ENCODE measurements at places on chromosomes 7 and 10.

- no peak for DNase-seq
Observed at GRCh38 chr7:155950898-155951553, 138.8 kb upstream of the SHH start.

GRCh38 chr7:17489961-17490360 lies 191.5 kb downstream of the AHR start:
- DNase-seq = no peak

GRCh38 chr10:126637501-126637900 lies 33.0 kb downstream of the C10orf90 start:
- no peak for DNase-seq

DNA sequence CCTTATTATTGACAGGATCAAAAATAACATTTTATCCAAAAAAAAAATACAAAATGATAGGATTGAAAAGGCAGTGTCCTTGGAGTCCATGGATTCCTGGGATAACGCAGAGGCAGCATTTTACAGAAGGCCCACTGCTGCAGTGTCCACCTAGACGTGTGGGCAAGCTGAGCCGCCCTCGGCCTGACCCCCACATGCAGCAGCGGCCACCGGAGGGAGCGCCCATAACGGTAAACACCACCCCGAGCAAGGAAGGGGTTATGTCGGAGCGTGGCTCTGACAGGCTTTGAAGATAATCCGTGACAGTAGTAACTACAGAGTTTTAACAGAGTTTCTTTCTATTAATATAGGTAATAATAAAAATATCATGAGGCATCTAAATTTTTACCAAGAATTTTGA lies 45.3 kb upstream of the PITRM1 start:
- DNase-seq = no peak

- no peak for DNase-seq
Observed at GRCh38 chr7:27245798-27246691, 3.4 kb downstream of the EVX1 start.

DNA sequence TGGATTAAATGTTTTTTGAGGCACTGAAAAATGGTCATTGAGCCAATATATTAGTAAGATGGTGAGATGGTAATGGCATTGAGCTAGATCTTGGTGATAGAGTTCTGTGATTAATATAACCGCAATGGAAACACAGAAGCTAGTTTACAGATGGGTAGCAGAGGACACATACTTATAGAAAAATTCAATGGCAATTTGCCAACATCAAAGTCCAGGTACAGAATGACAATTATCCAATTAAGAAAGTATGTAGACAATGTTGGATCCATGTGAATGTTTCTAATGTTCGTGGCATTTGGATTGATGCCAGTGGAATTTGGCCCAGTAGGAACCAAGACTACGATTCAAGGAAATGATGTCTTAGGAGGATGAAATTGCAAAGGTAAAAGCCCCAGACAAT lies 187.8 kb downstream of the GNAT3 start:
- no peak for DNase-seq

DNA sequence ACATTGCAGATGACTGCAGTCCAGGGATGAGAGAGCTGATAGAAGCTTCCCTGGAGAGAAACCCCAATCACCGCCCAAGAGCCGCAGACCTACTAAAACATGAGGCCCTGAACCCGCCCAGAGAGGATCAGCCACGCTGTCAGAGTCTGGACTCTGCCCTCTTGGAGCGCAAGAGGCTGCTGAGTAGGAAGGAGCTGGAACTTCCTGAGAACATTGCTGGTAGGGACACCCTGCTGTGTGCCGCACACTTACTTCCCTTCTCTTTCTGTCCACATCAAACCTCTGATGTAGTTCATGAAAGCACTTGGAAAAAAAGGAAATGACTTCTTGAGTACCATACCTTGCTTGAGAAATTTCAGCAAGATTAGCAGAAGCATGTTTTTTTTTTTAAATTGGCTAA lies 25.3 kb downstream of the MAP3K8 start:
- DNase-seq = no peak
